IMR-90 (cell line): ENCODE measurements at places on chromosomes 5 and 9.

GRCh38 chr9:17528859-17529258 is 50.0 kb upstream of the SH3GL2 start:
- no peak overlapping the region for H3K4me3 ChIP-seq
- no peak overlapping the region for H3K27ac ChIP-seq
- H3K27me3 ChIP-seq, result no peaks in the 10 kb centered on the region
- no peaks in the 10 kb centered on the region for H3K36me3 ChIP-seq
- DNase-seq, result peak; percentile 10

GRCh38 chr9:108182950-108183381 is 672.8 kb downstream of the ACTL7B start:
- H3K27ac ChIP-seq, result 0 out of 2 replicates have a peak overlapping the region, but pooled peaks have one; percentile 49
- DNase-seq, result peak; percentile 55
- H3K36me3 ChIP-seq, result no peaks in the 10 kb centered on the region
- H3K4me3 ChIP-seq, result no peak overlapping the region
- H3K27me3 ChIP-seq, result no peaks in the 10 kb centered on the region

GRCh38 chr5:119367502-119368237 is 11.9 kb downstream of the TNFAIP8 start:
- no peak overlapping the region for H3K4me3 ChIP-seq
- no peaks in the 10 kb centered on the region for H3K27me3 ChIP-seq
- H3K27ac ChIP-seq, result no peak overlapping the region
- peaks cover 19% of the 10 kb centered on the region for H3K4me1 ChIP-seq

GRCh38 chr9:1050125-1050895 is at the start of gene DMRT2:
Gene DMRT2 (plus strand): TSS chr9:1050357. CDS start chr9:1051614, 1,257 bp downstream.
- H3K36me3 ChIP-seq, result no peaks in the 10 kb centered on the region
- no peak within 1 kb of the TSS for H3K4me3 ChIP-seq
- H3K4me1 ChIP-seq, result no peaks in the 10 kb centered on the region
- DNase-seq, result peak; percentile 43
- peaks cover 85% of the 10 kb centered on the region for H3K27me3 ChIP-seq

GRCh38 chr9:119453490-119453911 is 84.3 kb upstream of the BRINP1 start:
- H3K27me3 ChIP-seq, result no peaks in the 10 kb centered on the region
- no peaks in the 10 kb centered on the region for H3K36me3 ChIP-seq
- no peak overlapping the region for H3K27ac ChIP-seq
- DNase-seq, result no peak
- no peak overlapping the region for H3K4me3 ChIP-seq
- no peaks in the 10 kb centered on the region for H3K4me1 ChIP-seq

DNA sequence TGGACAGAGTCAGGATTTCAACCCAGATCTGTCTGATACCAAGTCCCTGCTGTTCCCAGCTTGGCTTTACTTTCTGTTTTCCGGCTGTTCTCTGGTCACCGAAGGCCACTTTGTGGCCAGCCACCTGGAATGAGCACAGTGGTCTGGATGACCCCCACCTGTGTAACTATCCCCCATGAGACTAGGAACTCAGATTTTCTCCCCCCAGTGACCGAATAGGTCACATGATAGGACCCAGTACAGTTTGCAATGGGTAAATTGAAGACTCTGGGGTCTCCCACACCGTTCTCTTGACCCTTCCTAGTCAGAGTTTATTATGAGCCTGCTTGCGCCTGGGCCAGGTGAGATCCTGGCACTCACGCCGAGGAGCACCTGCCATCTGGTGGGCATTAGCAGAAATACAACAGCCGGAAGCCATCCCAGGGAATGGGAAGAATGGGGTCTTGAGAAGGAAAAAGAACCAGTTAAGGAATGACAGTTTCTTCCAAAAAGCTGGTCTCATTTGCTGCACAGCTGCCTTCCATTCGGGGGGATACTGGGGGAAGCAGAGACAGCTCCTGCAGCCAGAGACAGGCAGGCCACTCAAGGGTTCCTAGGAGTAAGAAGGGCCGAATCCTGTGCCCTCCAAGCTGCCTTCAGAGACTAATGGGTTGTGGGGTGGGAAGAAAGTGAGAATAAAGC is 7.1 kb downstream of the PHYHD1 start:
- DNase-seq, result peak; percentile 47
- no peak overlapping the region for H3K27ac ChIP-seq
- no peaks in the 10 kb centered on the region for H3K27me3 ChIP-seq
- no peaks in the 10 kb centered on the region for H3K36me3 ChIP-seq
- no peak overlapping the region for H3K4me3 ChIP-seq
- H3K4me1 ChIP-seq, result no peaks in the 10 kb centered on the region

DNA sequence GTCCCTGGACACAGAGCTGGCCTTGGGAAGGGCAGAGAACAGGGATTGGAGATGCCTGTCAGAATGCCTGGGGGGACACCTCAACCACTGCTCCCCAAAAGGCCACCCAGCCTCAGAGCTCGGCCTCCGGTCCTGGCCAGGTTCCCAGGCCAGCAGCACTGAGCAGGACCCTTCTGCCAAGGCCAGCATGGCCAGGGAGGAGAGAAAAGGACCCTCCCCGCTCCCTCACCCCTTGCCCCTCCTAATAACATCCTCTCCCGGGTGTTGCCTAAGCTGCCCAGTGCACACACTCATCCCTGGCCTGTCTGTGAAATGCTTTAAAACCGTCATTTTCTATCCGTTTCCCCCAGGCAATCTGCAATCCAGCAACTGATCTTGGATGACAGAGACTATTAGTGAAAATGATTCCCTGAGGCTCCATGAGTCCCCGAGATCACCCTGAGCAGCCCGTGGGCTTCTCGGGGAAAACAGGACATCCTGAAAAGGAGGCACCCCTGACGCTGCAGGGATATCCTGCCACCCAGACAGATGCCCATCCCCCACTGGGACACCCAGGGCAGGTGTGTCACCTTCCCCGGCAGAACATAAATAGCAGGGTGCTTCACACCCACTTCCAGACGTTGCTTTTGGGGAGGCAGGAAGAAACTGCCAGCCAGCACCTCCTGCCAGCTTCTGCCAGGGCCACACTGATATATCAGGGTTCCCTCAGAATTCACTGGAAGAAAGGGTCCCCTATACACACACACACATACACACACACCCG is 75.3 kb downstream of the ADAMTS2 start:
- no peak for DNase-seq
- peaks cover 73% of the 10 kb centered on the region for H3K4me1 ChIP-seq
- H3K4me3 ChIP-seq, result no peak overlapping the region
- H3K36me3 ChIP-seq, result peaks cover 6% of the 10 kb centered on the region; the same call in 1 of the 2 replicates
- H3K27ac ChIP-seq, result peak overlapping the region; percentile 93
- no peaks in the 10 kb centered on the region for H3K27me3 ChIP-seq

- no peak for DNase-seq
- no peaks in the 10 kb centered on the region for H3K36me3 ChIP-seq
- no peak overlapping the region for H3K27ac ChIP-seq
- H3K4me3 ChIP-seq, result no peak overlapping the region
- H3K27me3 ChIP-seq, result no peaks in the 10 kb centered on the region
Observed at GRCh38 chr9:111970827-111971226, 74.2 kb downstream of the UGCG start.

- no peak overlapping the region for H3K4me3 ChIP-seq
- no peak for DNase-seq
- no peaks in the 10 kb centered on the region for H3K4me1 ChIP-seq
- peaks cover 5% of the 10 kb centered on the region for H3K27me3 ChIP-seq
Observed at GRCh38 chr9:91603932-91604331, 180.3 kb upstream of the NFIL3 start.

GRCh38 chr9:4559261-4560182 is 69.3 kb downstream of the SLC1A1 start:
- no peak for DNase-seq
- H3K27me3 ChIP-seq, result no peaks in the 10 kb centered on the region; the same call in 1 of the 2 replicates
- no peak overlapping the region for H3K4me3 ChIP-seq
- H3K36me3 ChIP-seq, result no peaks in the 10 kb centered on the region
- no peak overlapping the region for H3K27ac ChIP-seq
- H3K4me1 ChIP-seq, result no peaks in the 10 kb centered on the region

GRCh38 chr5:139473105-139473504 is 2.3 kb downstream of the SMIM33 start:
- H3K4me1 ChIP-seq, result peaks cover 27% of the 10 kb centered on the region
- no peak overlapping the region for H3K27ac ChIP-seq
- DNase-seq, result no peak
- H3K27me3 ChIP-seq, result no peaks in the 10 kb centered on the region
- H3K4me3 ChIP-seq, result no peak overlapping the region
- H3K36me3 ChIP-seq, result peaks cover 14% of the 10 kb centered on the region

DNA sequence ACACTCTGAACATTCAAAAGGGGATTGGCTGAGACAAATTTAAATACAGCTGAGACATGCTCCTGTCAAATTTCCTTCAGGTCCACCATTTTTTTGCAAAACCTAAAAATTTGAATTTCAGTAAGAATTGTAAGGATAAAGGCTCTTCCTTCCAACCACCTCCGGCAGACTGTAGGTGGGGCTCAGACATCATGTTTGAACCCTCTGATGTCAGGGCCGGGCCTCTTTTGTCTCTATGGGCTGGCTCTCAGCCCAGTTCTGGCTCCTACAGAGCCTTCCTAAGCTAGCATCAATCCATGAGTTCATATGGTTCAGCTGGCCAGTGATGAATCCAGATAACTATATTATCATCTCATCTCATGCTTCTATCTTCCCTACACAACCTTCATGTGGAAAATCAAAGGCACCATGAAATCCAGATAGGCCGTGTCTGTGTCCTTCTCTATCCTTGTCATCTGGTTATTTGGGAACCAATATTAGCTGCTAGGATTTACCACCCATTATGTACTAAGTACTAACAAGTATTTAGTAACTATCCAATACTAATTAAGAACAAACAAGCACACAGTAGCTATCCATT is 44.2 kb downstream of the NIPSNAP3B start:
- DNase-seq, result peak; percentile 55
- H3K27me3 ChIP-seq, result no peaks in the 10 kb centered on the region
- H3K36me3 ChIP-seq, result peaks cover 61% of the 10 kb centered on the region
- H3K4me1 ChIP-seq, result peaks cover 5% of the 10 kb centered on the region
- H3K27ac ChIP-seq, result no peak overlapping the region

- H3K27ac ChIP-seq, result no peak overlapping the region
- no peak overlapping the region for H3K4me3 ChIP-seq
- no peaks in the 10 kb centered on the region for H3K27me3 ChIP-seq
Observed at GRCh38 chr5:55899344-55899743, 48.2 kb downstream of the IL31RA start.

DNA sequence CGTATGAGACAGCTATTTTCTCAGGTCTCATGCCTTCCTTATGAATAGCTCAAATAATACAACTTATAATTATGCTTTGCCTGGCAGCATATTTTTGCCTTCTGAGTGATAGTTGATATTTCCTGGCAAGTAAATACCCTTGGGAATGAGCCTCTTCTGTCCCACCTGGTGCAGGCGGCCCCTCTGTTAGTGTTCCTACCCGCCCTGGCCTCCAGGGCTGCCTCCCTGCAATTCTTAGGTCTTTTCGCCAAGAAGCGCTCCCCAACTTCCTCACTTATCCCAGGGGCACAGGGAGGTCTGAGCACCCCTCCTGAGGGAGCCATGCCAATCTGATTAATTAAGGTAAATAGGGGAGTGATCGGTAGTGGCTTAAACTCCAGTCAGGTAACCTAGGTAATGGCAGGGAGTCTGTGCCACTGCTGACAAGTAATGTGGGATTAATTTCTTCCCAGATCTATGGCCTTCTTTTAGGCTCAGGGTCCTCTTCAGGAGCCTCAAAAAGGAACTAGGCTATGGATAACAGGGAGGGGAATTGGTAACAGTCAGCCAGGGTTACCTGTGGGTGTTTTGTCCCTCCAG is 81.5 kb downstream of the GALNT10 start:
- DNase-seq, result no peak
- H3K27ac ChIP-seq, result no peak overlapping the region
- H3K4me3 ChIP-seq, result no peak overlapping the region
- H3K36me3 ChIP-seq, result no peaks in the 10 kb centered on the region; the same call in 1 of the 2 replicates
- H3K27me3 ChIP-seq, result no peaks in the 10 kb centered on the region

GRCh38 chr5:10140195-10140973 is 109.3 kb downstream of the ATPSCKMT start:
- DNase-seq, result peak; percentile 7
- no peak overlapping the region for H3K4me3 ChIP-seq
- no peak overlapping the region for H3K27ac ChIP-seq
- H3K36me3 ChIP-seq, result no peaks in the 10 kb centered on the region

GRCh38 chr9:113892861-113893491 is 16.9 kb downstream of the ZNF618 start:
- H3K27ac ChIP-seq, result no peak overlapping the region
- no peaks in the 10 kb centered on the region for H3K27me3 ChIP-seq
- DNase-seq, result peak; percentile 38
- H3K4me3 ChIP-seq, result no peak overlapping the region

- H3K27ac ChIP-seq, result no peak overlapping the region
- H3K4me1 ChIP-seq, result no peaks in the 10 kb centered on the region
- no peaks in the 10 kb centered on the region for H3K27me3 ChIP-seq
- DNase-seq, result peak; percentile 18
- H3K36me3 ChIP-seq, result no peaks in the 10 kb centered on the region
- H3K4me3 ChIP-seq, result no peak overlapping the region
Observed at GRCh38 chr5:83199126-83199525, 121.8 kb downstream of the XRCC4 start.

GRCh38 chr9:89410022-89410421 is 87.9 kb downstream of the SEMA4D start:
- no peak for DNase-seq
- no peaks in the 10 kb centered on the region for H3K27me3 ChIP-seq
- no peaks in the 10 kb centered on the region for H3K36me3 ChIP-seq
- no peak overlapping the region for H3K27ac ChIP-seq
- no peak overlapping the region for H3K4me3 ChIP-seq

- DNase-seq, result no peak
- H3K4me3 ChIP-seq, result no peak overlapping the region
- no peak overlapping the region for H3K27ac ChIP-seq
- H3K27me3 ChIP-seq, result peaks cover 47% of the 10 kb centered on the region
- no peaks in the 10 kb centered on the region for H3K36me3 ChIP-seq
- no peaks in the 10 kb centered on the region for H3K4me1 ChIP-seq
Observed at GRCh38 chr5:173278641-173279040, 43.6 kb upstream of the NKX2-5 start.

DNA sequence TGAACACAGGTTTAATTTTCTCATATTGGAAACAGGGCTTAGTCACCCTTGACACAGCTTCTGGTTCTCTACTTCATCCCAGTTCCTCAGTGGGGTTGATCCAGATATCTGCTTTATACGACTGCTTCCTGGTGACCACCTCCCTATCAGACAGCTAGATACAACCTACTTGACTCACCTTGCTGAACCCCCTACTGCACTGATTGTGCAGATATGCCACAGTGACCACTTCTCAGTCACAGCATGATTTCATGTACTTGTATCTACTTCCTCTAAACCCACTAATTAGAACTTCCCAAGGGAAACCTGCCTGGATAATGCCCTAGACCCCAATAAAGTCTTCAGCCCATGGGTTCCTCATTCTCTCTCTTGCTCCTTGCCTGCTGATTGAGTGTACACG is 18.4 kb upstream of the RFK start:
- H3K27me3 ChIP-seq, result no peaks in the 10 kb centered on the region
- H3K27ac ChIP-seq, result no peak overlapping the region
- no peaks in the 10 kb centered on the region for H3K36me3 ChIP-seq

GRCh38 chr9:115117999-115118878 is at the start of gene TNC:
Gene TNC (minus strand): TSS chr9:115118157. CDS start chr9:115091018, 27,139 bp downstream.
- H3K27ac ChIP-seq, result peak within 1 kb of the TSS; percentile 91
- peaks cover 12% of the 10 kb centered on the region for H3K36me3 ChIP-seq
- H3K4me1 ChIP-seq, result peaks cover 14% of the 10 kb centered on the region
- DNase-seq, result peak; percentile 92
- peak within 1 kb of the TSS; percentile 84 for H3K4me3 ChIP-seq

- no peak overlapping the region for H3K4me3 ChIP-seq
- H3K27me3 ChIP-seq, result no peaks in the 10 kb centered on the region
- H3K27ac ChIP-seq, result no peak overlapping the region
Observed at GRCh38 chr9:127629468-127630081, 17.5 kb downstream of the STXBP1 start.
